ENCODE measurements at places on chromosomes 11 and 22.

- H3K36me3 ChIP-seq, result no peaks in the 10 kb centered on the region
- H3K27me3 ChIP-seq, result no peaks in the 10 kb centered on the region
- H3K27ac ChIP-seq, result no peak overlapping the region
- no peak for DNase-seq
- no peaks in the 10 kb centered on the region for H3K4me1 ChIP-seq
Observed at GRCh38 chr11:110886288-110886970, 174.2 kb upstream of the ARHGAP20 start.

DNA sequence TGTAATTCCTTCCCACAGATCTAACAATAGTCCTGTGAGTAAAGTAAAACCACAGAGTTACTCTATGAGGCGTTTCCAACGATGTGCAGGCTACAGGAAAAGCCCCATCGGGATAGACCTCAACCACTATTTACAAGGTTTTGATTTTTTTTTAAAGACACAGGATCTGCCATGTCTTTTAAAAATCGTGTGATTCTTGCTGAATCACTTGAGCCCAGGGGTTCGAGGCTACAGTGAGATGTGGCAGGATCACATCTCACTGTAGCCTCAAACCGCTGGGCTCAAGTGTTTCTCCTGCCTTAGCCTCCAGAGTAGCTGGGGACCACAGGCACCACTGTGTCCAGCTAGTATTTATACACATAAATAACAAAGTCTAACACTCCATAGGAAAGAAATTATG, 7.8 kb downstream of the TAF1D start:
- H3K27ac ChIP-seq, result peak overlapping the region; percentile 5
- DNase-seq, result no peak
- no peaks in the 10 kb centered on the region for H3K27me3 ChIP-seq

DNA sequence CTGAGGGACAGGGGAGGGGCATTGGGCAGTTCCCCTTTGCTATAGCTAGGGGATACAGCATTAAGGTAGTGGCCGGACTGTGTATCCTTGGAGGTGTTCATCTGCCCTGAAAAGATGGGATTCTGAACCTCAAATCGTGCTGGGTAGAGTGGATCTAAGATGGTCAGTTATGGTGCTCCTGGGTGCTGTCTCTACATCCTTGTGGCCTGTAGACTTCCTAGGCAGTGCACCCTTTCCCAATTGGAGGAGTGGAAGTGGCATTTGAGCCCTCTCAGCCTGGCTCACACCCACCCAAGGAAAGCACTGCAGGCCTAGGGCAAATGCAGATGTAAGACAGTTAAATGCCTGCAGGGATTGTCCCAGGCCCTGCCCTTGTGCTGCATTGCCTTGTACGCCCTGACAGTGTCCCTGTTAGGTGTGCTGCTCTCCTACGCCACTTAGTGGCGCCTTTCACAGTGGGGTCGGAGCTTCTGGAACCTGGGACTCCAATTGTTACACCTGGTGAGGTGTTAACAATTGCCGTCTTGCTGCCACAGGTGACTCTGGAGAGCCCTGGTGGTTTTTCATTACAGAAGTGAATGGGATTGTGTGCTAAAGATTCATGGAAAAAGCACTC, 35.0 kb downstream of the PPFIBP2 start:
- no peak overlapping the region for H3K4me3 ChIP-seq
- no peaks in the 10 kb centered on the region for H3K36me3 ChIP-seq
- peak; percentile 46 for DNase-seq
- no peak overlapping the region for H3K27ac ChIP-seq

DNA sequence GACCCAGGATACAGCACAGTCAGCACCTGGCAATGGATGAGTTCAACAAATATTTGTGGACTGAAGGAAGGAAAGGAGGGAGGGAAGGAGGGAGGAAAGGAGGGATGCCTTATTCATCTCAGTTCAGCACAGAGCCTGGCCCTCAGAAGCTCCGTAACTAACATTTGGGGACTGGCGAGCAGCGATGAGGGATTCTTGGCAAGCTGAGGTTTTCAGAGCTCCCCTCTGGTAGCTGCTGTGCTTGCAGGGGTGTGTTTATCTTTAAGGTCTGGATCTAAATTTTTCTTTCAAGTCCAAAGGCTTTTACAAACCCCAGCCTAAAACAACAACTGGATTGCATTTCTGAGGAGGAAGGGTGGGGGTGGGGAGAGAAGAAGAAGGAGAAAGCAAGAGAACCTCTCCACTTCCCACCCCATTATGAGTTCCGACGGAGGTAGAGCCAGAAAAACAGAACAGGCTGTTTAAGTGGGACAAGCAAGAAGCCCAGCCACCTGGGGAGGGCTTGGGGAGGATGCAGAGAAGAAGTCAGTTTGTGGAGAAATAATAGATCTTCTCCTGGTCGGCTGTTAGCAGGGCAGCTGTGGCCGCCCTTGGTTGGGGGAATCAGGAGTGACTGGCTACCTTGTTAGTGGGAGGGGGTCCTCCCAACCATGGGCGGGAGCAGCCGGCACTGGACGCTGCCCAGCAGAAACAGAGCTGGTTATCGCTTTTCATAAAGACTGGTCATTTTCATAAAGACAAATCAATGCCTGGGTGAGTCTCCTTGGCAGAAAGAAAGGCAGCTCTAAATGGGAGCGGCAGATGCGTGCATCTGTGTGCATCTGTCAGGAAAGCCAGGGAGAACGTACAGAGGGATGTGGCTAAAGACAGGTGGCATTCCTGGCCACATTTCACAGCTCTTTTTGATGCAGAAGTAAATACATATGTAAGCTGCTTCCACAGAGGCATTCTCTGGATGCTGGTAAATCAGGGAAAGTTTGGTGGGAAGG, 78.0 kb downstream of the TSPAN18 start:
- no peaks in the 10 kb centered on the region for H3K36me3 ChIP-seq
- H3K27ac ChIP-seq, result peak overlapping the region; percentile 59
- H3K27me3 ChIP-seq, result no peaks in the 10 kb centered on the region

DNA sequence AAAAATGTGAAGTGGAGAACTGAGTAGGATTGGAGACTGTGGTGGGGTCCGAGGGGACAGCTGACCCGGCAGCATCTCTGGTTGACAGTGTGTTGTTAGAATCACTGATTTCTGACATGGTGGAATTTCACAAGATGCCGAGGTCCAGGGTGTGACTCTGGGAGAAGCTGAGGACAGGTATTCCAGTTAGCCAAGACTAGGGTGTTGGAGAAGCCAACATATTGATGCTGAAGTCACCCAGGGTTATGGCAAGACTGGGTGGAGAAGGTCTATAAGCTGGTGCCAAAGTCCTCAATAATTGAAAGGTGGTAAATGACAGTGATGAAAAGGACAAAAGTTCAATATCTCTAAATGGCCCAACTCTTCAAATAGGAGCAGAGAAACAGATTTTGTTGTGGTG, 86.1 kb downstream of the ME3 start:
- no peak overlapping the region for H3K4me3 ChIP-seq
- H3K4me1 ChIP-seq, result peaks cover 11% of the 10 kb centered on the region
- H3K27ac ChIP-seq, result no peak overlapping the region
- DNase-seq, result no peak
- no peaks in the 10 kb centered on the region for H3K27me3 ChIP-seq

DNA sequence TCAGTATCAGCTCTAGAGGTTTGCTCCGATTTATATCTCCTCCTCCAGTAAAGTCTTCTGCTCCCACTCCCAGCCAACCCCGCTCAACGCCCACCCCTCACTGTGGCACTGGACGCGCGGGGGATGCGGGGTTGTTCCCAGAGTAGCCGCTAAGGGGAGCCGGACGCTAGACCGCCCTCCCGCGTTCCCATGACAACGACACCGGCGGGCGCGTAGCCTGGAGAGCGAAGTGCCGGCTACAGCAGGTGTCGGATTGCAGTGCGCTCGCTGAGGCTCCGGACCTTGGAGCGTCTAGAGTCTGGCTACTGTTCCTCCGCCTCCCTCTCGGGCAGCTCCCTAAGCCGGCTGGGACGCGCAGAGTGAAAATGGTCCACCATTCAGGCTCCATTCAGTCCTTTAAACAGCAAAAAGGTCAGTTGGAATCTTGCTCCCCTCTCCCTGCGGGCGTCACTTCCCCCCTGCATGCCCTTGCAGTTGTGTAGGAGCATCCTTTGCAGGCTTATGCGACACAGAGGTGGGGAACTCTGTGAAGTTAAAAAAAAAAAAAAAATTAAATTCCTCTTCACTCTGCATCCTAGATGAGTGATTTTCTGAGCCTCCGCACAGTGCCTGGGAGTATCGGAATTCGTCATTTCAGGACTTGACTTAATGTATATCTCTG, at the start of gene ANO3:
Gene ANO3 (plus strand): TSS at position 220 of the 661 bp plus-strand sequence. CDS start 146 bp downstream, at position 366.
- DNase-seq, result peak; percentile 89
- no peak within 1 kb of the TSS for H3K27ac ChIP-seq
- no peaks in the 10 kb centered on the region for H3K27me3 ChIP-seq
- H3K4me3 ChIP-seq, result peak within 1 kb of the TSS; percentile 13
- H3K4me1 ChIP-seq, result no peaks in the 10 kb centered on the region
- no peaks in the 10 kb centered on the region for H3K36me3 ChIP-seq

GRCh38 chr22:39593066-39593930, 22.7 kb downstream of the CACNA1I start:
- no peak for DNase-seq
- peaks cover 14% of the 10 kb centered on the region for H3K27me3 ChIP-seq
- no peaks in the 10 kb centered on the region for H3K36me3 ChIP-seq

DNA sequence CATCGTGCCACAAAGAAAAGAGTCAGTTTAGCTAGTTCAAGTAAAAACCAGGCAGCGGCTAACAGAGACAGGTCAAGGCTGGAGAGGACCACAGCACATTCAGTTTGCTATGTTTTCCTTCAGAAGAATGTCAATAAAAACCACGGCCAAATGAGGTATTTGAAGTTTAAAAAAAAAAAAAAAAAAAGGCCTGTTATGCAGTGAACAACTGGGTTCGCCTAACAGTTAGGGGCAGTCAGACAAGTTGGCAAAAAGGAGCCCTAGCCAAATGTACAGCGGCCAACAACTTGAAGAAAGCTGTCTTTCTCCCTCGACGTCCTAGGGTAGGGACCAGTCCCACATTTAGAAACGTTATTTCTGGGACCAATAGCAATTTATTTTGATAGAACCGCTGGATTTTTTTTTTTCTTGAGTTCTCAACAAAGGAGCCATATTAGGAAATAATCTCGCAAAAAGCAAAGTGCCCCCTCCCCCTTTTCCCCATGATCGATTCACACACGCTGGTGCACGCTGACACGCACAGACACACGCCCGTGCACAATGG, 237.8 kb downstream of the TTC28 start:
- DNase-seq, result peak; percentile 23
- H3K27ac ChIP-seq, result peak overlapping the region; percentile 90
- peaks cover 26% of the 10 kb centered on the region for H3K4me1 ChIP-seq
- peak overlapping the region; percentile 72 for H3K4me3 ChIP-seq

- H3K27me3 ChIP-seq, result no peaks in the 10 kb centered on the region
- H3K36me3 ChIP-seq, result no peaks in the 10 kb centered on the region
- no peak for DNase-seq
- H3K27ac ChIP-seq, result no peak overlapping the region
Observed at GRCh38 chr11:101470881-101471520, 112.8 kb downstream of the TRPC6 start.

GRCh38 chr11:129814244-129815014, 1.2 kb upstream of the TMEM45B start:
- peaks cover 62% of the 10 kb centered on the region for H3K27me3 ChIP-seq
- no peaks in the 10 kb centered on the region for H3K36me3 ChIP-seq
- no peaks in the 10 kb centered on the region for H3K4me1 ChIP-seq
- H3K4me3 ChIP-seq, result no peak overlapping the region
- H3K27ac ChIP-seq, result no peak overlapping the region

GRCh38 chr11:60717956-60718355, 6.6 kb upstream of the MS4A18 start:
- H3K27ac ChIP-seq, result no peak overlapping the region
- no peaks in the 10 kb centered on the region for H3K4me1 ChIP-seq
- no peak overlapping the region for H3K4me3 ChIP-seq
- DNase-seq, result no peak

GRCh38 chr11:68343761-68344256, 31.4 kb downstream of the LRP5 start:
- DNase-seq, result no peak
- H3K27ac ChIP-seq, result no peak overlapping the region
- no peak overlapping the region for H3K4me3 ChIP-seq
- peaks cover 19% of the 10 kb centered on the region for H3K4me1 ChIP-seq
- H3K27me3 ChIP-seq, result no peaks in the 10 kb centered on the region

GRCh38 chr11:64842851-64843685, 1.4 kb downstream of the CDC42BPG start:
- H3K27ac ChIP-seq, result no peak overlapping the region
- H3K4me1 ChIP-seq, result peaks cover under 1% of the 10 kb centered on the region
- H3K4me3 ChIP-seq, result no peak overlapping the region
- H3K27me3 ChIP-seq, result no peaks in the 10 kb centered on the region
- H3K36me3 ChIP-seq, result no peaks in the 10 kb centered on the region

DNA sequence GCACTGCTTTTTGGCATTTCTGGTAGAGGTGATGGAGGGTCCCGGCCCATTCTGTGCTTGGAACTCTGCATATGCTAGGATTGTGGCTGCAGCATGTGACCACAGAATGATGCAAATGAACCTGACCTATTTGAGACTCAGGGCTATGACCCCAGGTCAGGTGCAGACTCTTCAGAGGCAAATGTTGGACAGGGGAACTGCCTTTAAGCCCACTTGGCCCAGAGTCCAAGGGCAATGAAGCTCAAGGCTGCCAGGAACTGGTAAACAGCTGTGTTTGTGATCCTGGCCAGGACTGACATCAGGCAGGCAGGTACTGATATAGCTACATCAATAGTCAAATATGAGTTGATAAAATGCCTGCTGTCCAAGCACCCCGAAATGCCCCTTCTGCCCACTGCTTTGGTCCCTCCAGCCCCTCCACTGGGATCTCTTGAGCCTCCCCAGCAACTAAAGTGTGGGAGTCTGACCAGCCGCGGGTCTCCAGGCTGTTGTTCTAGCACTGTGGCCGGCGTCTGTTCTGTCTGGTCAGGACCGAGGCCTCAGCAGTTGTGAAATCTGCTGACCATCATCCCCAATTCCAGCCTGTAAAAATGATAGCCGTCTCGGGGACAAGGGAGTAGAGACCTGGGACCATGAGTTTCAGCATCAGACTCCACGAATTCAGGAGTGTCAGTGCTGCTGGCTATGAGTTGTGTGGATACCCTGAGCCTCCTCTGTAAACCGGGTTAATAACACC, 82.4 kb upstream of the EIF3D start:
- no peaks in the 10 kb centered on the region for H3K27me3 ChIP-seq
- DNase-seq, result no peak
- no peaks in the 10 kb centered on the region for H3K4me1 ChIP-seq
- no peaks in the 10 kb centered on the region for H3K36me3 ChIP-seq
- no peak overlapping the region for H3K4me3 ChIP-seq
- no peak overlapping the region for H3K27ac ChIP-seq

Measured in cardiac muscle cell (in vitro differentiated cells and primary cell).